Stimulated activated CD8-positive, alpha-beta memory T cell treated with anti-CD3 and anti-CD28 coated beads, Interleukin-7, amount 100 ng/mL, for 24 hours (primary cell): ENCODE measurements at places on chromosomes 6 and 20.

GRCh38 chr6:7899101-7899888, 11.3 kb downstream of the TXNDC5 start:
- DNase-seq: no peak

DNA sequence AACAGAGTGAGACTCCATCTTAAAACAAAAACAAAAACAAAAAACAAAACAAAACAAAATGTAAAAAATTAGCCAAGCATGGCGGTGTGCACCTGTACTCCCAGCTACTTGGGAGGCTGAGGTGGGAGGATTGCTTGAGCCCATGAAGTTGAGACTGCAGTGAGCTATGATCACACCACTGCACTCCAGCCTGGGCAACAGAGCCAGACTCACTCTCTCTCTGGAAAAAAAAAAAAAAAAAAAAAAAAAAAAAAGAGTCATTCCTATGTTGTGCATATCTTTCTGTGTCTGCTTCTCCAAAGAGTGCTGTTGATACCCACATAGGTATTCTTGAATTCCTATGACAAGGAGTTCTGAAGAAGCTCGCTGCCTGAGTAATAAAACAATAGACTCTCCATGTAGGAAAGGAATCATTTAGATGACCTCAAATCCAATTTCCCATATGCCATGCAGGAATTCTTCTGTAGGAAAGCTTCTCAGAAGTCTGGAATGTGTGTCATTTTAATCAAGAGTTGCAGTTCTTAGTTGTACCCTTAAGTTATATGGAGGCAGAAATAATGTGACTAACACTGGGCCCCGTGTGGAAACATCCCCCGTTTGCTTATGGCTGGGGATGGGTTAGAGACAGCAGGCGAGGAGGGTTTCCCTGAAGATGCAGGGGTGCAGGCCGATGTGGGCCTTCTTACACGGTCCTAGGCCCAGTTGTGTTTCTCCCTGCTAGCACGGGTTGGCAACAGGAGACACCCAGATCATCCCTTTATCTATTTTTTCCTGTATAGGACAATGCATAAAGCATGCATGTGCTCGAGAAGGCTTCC, 79.4 kb downstream of the ZDHHC14 start:
- DNase-seq: no peak

DNA sequence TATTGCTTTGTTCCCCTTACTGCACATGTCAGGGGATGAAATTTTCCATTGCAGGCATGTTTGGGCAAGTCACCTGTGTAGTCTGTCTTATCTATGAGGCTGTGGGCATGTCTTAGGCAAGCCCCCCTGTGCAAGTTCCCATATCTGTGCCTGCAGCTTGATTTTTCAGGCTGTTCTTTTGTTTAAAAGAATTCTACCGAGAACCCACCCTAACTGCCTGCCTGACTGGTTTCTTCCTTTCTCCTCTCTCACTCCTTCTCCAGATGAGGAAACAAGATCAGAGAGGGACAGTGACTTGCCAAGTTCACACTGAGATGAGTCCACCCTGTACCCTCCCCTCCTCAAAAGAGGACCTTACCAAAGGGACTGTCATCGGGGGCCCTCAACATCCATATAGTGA, 11.0 kb downstream of the TREML2 start:
- DNase-seq: no peak

DNA sequence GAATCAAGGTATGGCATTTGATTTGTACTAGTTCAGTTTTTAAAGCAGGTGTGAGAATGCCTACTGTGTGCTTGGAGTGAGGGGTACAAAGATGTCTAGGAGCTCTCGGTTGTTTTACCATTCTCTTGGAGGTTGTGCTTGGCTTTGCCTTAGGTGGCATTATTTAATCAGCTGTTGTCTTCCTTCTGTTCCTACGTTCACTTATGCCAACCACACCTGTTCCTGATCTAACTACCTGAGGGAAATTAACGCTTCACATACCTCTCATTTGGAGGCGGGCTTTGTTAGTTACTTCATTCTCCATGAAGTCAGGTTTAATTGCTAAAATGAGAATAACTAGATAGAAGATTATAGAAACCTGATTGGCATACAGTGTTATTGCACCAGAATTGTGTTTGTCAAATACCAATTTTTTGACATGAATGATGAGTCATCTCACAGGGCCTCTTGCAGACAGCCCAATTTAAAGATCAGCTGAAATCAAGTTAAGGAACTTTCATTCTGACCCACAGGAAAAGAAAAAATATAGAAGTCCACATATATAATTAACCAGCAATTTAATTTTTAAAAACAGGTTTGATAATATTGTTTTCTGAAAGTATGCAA, 24.8 kb upstream of the PBOV1 start:
- DNase-seq: no peak

DNA sequence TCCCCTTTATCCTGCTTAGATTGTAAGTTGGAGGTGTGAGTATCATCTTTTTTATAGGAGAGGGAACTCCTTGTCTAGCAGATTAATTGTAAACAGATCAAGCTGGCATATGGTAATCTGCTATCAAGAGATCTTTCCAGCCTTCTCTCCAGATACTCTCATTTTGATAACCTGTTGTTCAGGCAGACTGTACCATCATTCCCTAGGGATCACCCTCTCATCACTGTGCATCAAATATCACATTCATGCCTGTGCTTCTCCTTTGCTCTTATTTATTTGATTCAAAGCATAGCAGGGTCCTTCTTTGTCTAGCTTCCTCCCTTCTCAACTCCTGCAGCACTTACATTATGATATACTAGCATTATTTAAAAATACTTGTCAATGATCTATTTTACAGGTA, 73.8 kb downstream of the LRRC1 start:
- no peak for DNase-seq

DNA sequence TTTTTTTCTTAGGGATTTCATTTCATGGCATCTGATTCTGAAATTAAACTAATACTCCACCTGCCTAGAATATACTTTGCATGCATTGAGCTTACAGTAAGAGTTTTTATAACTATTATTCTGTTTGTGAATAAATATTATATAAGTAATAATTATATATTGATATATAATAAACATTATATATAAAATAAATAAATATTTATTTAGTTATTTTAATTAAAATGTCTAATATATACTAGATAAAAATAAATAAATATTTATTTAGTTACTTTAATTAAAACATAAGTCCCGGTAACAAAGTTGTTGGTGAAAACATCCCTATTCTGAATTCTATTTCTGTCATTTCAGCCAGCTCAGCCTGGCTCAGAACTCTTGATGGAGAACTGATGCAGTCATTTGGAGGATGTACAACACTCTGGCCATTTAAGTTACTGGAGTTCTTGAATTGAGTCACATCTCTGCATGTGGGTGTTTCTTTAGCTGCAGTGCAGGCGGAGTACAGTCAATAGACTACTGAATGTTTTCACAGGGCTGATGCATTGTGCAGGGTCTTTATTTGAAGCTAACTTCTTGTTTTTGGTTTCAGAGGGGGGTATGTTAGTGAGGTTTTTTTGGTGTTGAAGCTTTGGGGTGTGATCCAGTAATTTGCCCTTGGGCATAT, 508.9 kb upstream of the ADGRB3 start:
- DNase-seq: no peak
